ENCODE measurements at places on chromosomes 5 and 9.

DNA sequence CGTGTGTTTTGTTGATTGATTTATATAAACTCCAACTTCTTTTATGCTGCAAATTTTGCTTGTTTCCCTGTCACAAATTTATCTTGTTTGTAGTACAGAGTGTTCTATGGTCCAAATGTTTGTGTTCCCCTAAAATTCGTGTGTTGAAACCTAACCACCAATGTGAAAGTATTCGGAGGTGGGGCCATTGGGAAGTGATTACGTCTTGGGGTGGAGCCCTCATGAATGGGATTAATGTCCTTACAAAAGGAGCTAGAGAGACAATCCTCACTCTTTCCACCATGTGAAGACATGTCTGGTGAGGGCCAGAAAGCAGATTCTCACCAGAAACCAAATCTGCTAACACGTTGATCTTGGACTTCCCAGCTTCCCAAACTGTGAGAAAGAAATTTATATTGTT lies 262.0 kb downstream of the MAN2A1 start:
- DNase-seq, result no peak

- no peak for DNase-seq
Observed at GRCh38 chr9:85430659-85431338, 311.0 kb downstream of the AGTPBP1 start.

- DNase-seq, result no peak
Observed at GRCh38 chr5:179215576-179215975, 129.7 kb downstream of the ADAMTS2 start.

GRCh38 chr5:158195416-158196210 lies 336.7 kb upstream of the CLINT1 start:
- DNase-seq, result no peak

- no peak for DNase-seq
Observed at GRCh38 chr9:132801659-132802058, 76.4 kb downstream of the AK8 start.

DNA sequence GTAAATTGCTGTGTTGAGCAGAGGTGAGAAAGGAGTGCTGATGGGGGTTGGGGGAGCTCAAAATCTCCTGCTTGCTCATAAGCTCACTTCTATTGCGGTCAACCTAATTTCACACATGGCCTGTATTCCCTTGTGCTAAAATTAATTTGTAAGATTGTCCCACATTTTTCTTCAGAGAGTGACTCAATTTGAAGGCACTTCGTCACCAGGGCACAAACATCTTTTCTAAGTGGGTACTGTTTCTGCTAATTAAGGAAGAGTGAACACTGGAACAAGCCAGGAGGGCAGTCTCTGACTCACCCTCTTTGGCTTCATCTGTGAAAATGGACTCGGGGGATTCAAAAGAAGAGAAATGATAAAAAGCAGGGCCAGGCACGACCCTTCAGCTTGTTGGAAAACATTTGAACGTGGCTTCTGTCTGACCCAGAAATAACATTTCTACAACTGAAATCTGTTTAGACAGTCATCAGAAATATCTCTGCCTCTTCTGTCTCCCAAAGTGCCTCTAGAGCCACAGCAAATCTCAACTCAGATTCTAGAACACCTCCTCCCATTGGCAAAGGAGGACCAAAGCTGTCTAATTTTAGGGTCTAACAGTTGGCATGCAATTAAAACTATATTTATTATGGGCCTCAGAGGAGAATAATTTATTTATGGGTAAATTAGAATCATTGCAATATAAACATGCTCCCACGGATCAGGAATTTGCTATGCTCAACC lies 49.8 kb downstream of the FEM1C start:
- no peak for DNase-seq

DNA sequence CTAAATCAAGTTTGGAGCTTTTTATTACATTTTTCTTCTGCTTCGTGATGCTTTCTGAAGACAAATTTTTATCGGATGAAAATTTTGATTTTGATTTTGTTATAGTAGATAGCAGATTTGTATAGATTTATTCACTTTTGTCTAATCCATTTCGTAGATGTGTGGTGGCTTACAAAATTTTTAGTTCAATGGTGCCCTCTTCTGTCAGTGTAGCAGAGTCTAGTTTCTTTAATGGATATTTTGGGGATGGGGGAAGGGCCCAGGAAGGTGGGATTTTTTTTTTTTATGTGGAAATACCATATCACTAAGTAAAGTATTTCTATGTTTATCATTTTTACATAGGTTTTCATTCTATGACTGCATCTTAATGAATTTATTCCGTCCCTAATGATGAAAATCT lies 259.9 kb upstream of the TARS1 start:
- DNase-seq, result peak; percentile 33

- no peak for DNase-seq
Observed at GRCh38 chr5:150286820-150287219, 2.8 kb downstream of the CAMK2A start.

GRCh38 chr9:125399666-125400065 lies 138.0 kb downstream of the GAPVD1 start:
- no peak for DNase-seq

GRCh38 chr9:129198319-129199043 lies 20.4 kb upstream of the IER5L start:
- peak; percentile 32 for DNase-seq

GRCh38 chr9:95150903-95151302 lies 166.6 kb downstream of the FANCC start:
- no peak for DNase-seq

GRCh38 chr9:34600908-34601307 lies 11.0 kb downstream of the RPP25L start:
- DNase-seq, result no peak

DNA sequence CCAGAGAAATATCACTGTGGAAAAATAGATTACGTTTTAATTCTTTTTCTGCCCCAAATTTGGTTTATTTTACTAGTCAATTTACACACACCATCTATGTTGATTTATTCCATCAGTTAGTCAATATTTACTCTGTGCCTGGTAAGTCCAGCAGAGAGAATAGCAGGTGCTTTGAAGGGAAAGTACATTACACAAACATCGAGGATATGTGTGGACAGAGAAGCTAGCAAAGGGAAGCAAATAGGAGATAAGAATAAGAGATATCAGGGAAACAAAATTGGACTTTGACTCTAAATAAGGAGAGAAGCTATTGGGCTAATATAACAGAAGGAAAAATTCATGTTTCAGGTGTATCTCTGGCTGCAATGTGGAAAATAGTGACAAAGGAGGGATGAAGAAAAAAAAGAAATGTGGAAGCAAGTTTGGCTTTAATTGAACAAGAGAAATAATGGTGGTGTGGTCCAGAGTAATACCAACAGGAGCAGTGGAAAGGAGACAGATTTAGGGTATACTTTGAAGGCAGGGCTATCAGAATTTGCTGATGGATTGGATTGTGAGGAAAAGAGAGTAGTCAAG lies 587.7 kb upstream of the CDH6 start:
- no peak for DNase-seq

- DNase-seq, result no peak
Observed at GRCh38 chr5:111238431-111239225, 14.4 kb downstream of the CAMK4 start.

DNA sequence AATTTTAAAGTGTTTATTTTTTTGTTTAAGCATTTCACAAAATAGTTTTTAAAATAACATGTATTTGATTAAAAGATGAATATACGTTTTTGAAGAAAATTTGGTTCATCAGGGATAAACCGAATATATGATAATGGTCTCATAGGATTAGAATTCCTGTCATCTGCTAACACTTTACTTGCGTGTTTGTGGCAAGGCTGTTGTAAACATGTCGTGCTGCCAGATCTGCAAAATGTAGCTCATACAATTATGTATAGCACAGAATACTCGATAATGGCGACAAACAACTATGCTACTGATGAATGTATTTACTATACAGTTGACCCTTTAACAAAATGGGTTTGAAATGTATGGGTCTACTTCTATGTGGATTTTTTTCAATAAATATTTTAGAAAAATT lies 7.2 kb upstream of the TXNDC8 start:
- no peak for DNase-seq

DNA sequence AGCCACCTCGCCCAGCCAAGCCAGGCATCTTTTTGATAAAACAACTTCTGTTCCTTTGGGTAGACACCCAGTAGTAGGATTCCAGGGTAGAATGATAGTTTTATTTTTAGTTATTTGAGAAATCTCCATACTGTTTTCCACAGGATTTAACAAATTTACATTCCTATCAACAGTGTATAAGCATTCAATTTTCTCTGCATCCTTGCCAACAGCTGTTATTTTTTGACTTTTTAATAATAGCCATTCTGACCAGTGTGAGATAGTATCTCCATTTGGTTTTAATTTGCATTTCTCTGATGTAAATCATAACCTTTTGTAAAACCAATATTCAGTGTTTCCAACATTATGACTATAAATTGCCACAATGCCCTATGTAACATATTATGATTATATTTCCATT lies 28.2 kb upstream of the CCNB1 start:
- no peak for DNase-seq

DNA sequence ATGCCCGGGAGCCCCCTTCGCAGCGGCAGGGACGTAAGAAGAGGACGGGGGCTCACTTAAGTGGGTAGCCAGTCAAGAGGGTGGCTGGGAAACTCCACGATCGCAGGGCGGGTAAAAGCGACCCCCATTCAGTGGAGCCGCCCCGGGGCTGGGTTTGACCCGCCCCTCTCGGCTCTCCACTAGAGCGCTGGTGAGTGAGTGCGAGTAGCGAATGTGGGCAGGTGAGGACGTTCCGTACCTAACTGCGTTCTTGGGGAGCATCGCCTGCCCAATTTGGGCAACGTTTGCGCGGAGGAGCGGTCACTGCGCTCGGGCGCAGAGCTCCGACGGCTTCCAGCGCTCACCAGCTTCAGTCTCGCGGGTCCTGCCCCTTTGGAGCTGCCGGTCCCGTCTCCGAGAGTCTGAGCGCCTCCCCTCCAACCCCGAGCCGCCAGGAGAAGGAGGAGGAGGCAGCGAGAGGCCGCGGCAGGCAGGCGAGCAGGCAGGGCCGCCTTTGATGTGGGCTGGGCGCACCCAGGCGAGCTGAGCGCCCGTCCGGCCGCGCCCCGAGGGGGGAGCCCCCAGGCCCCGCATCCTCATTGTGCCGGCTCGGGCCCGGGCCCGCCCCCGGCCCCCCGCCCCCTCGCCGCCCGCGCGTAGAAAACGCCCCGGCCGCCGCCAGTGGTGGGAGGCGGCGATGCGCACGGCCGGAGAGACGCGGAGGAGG lies at the start of gene FGF18:
FGF18 (plus strand) TSS at position 666 of the 706 bp plus-strand sequence. CDS start 553 bp downstream, outside the sequence.
- DNase-seq, result no peak

DNA sequence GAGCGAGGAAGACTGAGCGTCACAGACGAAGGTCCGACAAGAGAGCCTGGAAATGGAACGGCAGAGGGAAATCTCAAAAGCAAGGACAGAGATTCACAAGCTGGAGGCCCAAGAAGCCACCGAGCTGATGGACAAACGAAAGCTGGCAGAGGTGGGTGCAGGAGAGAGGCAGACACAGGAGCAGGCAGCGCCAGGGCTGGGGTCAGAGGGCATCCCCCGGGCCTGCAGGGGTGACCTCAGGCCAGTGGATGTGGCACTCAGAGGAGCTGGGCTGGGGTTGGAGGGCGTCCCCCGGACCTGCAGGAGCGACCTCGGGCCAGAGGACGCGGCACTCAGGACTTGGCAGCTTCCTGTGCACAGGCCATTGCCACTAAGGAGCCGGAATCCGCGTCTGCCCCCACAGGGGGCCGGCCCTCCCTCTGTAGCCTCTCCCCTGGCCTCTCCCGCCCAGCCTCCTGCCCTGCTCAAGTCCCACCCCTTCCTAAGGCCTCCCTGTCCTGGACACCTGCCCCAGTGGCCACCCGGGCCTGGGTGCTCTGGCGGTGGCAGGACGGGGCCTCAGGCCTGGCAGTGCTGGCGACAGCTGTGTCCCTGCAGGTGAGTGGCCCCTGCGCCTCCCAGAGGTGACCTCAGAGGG lies 40.4 kb downstream of the EXD3 start:
- no peak for DNase-seq

DNA sequence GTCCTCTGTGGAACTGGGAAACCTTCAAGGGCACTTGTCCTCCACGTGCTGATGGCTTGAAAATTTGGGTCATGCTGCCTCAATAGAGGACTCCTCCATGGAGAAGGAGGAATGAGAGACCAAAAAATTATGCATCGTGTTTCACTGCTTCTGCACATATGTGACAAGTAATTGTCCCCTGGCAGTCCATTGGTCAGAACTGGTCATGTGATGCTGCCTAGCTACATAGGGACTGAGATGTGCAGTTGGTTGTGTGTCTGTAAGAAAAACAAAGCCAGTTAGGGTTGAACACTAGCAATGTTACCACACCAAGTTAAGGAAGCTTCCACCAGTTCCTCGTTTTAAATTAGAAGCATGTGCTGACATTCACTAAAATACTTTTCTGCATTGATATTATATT lies 201.9 kb upstream of the ANKH start:
- no peak for DNase-seq

GRCh38 chr5:68033029-68033428 lies 182.5 kb upstream of the PIK3R1 start:
- no peak for DNase-seq

DNA sequence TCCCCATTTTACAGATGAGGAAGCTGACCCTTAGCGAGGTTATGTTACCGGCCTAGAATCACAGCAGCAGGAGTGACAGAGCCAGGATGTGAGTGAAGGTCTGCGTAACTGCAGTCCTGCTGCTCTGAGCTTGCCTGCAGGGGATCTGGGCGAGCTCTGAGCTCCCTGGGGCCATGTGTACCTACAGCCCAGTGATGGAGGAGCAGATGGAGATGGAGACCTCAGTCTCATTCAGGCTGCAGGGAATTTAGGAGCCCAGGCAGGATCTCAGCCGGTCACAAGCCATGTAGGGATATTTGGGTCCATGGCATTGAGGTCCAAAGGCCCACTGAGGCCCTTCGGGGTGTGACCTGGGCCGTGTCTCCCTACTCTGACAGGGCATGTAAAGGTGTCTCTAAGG lies 170.6 kb downstream of the CACNA1B start:
- no peak for DNase-seq

GRCh38 chr9:122070728-122071515 lies 22.2 kb downstream of the TTLL11 start:
- no peak for DNase-seq

GRCh38 chr9:78879324-78880100 lies 582.6 kb downstream of the PSAT1 start:
- DNase-seq, result no peak

- DNase-seq, result no peak
Observed at GRCh38 chr9:93065135-93065720, 6.7 kb downstream of the SUSD3 start.

DNA sequence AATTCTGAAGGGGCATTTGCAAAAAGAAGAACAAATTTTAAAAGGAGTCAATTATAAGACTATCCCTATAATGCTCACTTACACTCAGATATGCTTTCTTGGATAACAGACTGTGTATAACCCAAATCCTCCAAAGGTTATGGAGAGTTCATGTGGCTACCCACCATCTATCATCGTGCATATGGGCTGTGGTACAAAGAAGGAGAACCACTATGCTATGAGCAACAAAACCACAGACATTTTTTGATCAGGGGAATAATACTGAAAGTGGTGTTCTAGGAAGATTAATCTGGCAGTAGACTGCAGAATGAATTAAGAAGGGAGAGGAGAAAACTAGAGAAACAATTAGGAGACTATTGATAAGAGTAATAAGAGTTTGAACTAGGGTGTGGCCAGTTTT lies 16.8 kb downstream of the NR3C1 start:
- no peak for DNase-seq

- no peak for DNase-seq
Observed at GRCh38 chr5:135213466-135214239, 179.6 kb upstream of the PITX1 start.

GRCh38 chr9:69542942-69543704 lies 129.0 kb downstream of the APBA1 start:
- no peak for DNase-seq

- no peak for DNase-seq
Observed at GRCh38 chr5:157479612-157480510, 19.8 kb downstream of the NIPAL4 start.

- peak; percentile 27 for DNase-seq
Observed at GRCh38 chr5:149961957-149962409, 1.4 kb downstream of the SLC26A2 start.
